ENCODE measurements at places on chromosomes 6 and 20.

DNA sequence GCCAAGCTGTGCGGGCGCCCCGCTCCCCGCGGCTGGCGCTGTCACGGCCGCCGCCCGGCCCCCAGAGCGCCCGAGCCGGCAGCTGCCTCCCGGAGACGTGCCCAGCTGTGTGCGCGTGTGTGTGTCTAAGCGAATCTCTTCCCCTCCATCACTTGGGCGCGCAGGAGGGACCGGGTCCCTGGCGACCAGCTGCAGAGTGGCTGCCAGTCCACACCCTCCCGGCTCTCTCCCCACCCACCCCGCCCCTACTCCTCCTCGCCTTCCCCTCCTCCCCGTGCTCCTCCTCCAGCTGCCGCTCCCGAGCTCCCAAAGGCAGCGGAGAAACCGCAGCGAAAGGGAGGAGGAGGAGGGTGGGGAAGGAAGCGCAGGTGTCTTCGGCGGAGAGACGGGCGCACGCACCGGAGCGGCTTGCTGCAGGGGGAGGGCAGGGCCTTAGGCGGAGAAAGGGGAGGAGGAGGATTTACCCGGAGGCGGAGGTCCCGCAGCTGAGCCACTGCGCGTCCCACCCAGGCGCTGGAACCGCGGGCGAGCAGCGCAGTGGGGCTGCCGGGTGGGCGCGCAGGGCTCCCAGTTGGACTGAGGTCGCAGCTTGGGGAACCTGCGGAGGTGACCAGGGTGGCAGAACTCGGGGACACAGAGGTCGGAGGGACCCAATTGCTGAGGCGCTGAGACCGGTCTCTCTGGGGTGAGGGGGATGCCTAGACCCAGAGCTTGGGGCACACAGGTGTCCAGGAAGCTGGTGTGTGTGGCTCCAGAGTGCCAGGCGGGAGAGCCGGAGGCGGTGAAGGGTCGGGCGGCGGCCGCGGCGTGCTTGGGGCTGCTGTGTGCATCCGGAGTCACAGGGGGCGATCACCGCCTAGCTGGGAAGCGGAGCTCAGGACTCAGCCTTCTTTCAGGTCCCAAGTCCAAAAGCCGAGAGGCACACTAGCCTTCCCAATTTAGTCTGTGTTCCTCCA, at the start of gene HS3ST5:
HS3ST5 (minus strand) TSS at position 198 of the 956 bp plus-strand sequence. CDS start 280,178 bp downstream, outside the sequence.
- peak; percentile 84 for DNase-seq

GRCh38 chr6:73079978-73080377, 145.3 kb downstream of the KHDC1L start:
- no peak for DNase-seq

DNA sequence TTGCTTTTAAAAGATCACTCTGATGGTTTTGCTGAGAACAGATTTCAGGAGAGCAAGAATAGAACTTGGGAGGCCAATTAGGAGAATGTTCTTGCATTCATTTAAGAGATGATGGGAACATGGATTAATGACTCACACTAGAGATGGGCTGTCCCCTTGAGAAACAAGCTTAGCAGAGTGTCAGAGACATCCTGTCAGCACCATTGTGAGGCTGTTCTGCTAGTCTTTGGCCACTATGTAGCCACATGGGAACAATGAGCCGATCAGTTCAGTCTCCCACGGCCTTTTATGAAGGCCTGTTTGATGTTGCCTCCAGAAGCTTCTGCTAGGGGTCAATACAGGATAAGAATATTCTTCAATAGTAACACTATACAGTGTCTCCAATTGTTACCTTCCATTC, 113.0 kb upstream of the EYA4 start:
- no peak for DNase-seq

GRCh38 chr6:115902436-115902835, 158.3 kb downstream of the FRK start:
- DNase-seq, result no peak

GRCh38 chr6:52077180-52077884, 10.1 kb downstream of the PKHD1 start:
- DNase-seq, result no peak

DNA sequence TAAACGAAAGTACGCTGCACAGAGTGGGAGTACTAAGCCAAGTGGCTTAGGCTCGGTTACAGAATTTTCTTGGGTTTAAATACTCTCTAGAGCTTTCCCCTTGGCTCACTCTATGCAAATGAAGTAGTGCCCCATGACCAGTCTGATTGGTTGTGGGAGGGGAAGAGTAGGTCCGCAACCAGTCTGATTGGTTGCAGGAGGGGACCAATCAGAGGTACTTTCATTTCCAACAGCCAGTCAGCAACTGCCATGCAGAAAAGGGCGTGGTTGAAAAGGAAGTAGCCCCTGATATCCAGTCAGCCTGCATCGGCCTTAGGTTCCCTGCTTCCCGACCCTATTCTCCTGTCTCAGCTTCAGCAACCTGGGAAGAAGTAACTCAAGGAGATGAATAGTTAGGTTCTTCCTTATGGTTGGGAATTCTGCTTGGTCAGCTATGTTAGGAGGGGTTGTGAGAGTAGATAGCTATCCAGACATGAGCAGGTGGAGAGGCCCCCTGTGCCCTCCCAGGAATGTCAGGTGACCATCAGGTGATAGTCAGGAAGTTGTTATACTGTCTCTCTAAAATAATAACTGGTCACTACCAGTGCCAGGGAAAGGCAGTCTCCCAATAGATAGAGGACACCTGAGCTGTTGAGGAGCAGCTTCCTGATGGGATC, 57.4 kb downstream of the FARS2 start:
- no peak for DNase-seq

GRCh38 chr6:117264369-117264691, 1.0 kb upstream of the VGLL2 start:
- no peak for DNase-seq

- peak; percentile 54 for DNase-seq
These were observed 1316.0 kb upstream of the GJE1 start for GRCh38 chr6:140816681-140817080.

- no peak for DNase-seq
These were observed 4.1 kb downstream of the KCNS1 start for GRCh38 chr20:45096781-45097180.

DNA sequence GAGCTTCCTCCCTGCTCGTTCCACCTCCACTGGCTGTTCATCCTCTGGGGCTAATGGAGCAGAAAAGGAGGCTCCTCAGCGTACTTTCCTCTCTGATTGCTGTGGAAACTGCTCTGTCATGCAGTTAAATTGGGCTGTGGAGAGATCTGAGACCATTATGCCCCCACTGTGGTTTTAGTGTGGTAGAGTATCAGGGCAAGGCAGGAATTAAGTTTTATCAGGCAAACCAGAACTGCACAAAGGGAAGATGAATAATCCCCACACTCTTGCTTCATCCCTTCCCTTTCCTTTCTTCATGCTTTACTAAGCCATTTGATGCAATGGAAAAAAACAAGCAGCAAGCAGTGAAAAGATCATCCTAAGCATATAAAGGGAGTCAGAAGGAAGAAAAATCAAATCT, 11.9 kb upstream of the ME1 start:
- no peak for DNase-seq

- peak; percentile 17 for DNase-seq
These were observed 38.5 kb downstream of the PANK2 start for GRCh38 chr20:3927486-3928291.

DNA sequence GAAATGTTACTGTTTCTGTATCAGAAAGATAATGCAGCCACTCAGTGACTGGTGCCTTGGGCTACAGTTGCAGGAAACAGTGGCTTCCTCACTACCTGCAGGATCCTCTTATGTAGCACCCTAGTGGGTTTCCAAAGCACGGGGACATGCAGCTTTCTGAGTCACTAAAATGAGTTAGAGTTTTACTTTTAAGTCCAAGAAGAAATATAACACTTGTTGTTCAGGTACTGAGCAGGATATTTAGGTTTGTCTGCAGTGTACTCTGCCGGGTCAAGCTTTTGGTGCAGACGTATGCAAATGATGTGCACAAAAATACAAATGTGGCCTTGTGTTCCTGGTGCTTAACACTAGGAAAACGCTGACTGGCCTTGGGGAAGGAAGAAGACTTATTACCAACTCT, 22.0 kb downstream of the ACSS1 start:
- DNase-seq, result no peak

DNA sequence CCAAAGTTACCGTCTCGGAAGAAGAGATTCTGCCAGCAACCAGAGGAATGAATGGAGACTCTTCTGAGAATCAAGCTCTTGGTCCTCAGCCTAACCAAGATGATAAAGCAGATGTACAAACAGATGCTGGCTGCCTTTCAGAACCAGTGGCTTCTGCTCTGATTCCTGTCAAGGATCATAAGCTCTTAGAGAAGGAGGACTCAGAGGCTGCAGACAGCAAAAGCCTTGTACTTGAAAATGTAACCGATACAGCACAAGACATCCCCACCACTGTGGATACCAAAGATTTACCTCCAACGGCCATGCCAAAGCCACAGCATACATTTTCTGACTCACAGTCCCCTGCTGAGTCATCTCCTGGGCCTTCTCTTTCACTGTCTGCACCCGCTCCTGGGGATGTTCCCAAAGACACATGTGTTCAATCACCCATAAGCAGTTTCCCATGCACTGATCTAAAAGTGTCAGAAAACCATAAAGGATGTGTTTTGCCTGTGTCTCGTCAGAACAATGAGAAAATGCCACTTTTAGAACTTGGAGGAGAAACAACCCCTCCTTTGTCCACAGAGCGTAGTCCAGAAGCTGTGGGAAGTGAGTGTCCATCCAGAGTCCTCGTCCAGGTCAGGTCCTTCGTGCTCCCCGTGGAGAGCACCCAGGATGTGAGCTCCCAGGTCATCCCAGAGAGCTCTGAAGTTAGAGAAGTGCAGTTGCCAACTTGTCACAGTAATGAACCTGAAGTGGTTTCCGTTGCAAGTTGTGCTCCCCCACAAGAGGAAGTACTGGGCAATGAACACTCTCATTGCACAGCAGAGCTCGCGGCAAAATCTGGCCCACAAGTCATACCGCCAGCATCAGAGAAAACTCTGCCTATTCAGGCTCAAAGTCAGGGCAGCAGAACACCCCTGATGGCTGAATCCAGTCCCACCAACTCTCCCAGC, 109.6 kb downstream of the RTN4IP1 start:
- DNase-seq, result no peak

- no peak for DNase-seq
These were observed 266.4 kb downstream of the TINAG start for GRCh38 chr6:54574671-54575070.

DNA sequence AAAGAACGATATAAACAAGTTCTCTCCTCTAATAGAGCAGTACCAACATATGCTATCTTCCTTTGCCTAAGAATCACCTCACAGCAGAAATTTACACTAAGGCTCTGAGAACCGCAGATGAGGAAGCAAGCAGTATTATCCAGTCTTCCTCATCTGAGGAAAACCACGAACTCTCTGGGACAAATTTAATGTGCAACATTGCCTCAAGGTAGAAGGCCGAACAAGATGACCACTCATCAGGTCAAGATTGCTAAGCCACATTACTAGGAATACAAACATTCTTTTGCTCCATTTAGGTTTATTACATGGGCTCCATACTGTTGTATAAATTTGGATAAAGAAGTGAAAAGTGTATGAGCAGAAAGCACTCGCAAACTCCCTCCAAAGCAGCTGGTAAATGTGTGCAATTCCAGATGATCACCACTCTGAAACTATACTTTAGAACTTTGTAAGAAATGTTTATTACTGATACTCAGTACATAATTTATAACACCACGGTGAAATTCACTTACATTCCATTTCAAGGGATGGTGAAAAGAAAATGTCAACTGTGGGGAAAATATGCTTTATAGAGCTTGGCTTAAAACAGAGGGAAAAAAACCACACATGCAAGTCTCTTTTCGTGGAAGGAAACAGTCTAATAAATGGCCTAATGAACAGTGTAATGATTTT, 398.4 kb downstream of the BTBD9 start:
- no peak for DNase-seq

- no peak for DNase-seq
These were observed 52.7 kb downstream of the ADGRF1 start for GRCh38 chr6:46989398-46989797.

DNA sequence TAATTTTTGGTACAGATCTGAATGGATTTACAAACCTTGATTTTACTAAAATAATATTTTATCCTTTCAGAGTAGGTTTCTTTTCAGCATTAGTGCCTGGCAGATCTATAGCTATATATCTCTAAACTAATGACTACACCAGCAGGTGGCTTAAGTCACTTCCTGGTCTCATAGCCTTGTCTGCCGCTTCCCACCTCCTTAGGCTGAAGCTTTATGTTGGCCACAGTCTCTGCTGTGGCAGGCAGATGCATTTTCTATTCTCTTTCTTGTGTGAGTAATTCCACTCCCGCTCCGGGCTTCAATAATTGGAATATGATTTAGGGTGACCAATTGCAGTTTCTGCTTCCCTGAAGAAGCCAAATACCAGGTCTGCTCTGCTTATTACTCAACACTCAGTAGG, 226.8 kb upstream of the HS3ST5 start:
- peak; percentile 7 for DNase-seq

- DNase-seq, result no peak
These were observed 48.7 kb upstream of the GATA5 start for GRCh38 chr20:62524505-62524911.

GRCh38 chr6:54010340-54011276, 100.6 kb upstream of the MLIP start:
- DNase-seq, result no peak

DNA sequence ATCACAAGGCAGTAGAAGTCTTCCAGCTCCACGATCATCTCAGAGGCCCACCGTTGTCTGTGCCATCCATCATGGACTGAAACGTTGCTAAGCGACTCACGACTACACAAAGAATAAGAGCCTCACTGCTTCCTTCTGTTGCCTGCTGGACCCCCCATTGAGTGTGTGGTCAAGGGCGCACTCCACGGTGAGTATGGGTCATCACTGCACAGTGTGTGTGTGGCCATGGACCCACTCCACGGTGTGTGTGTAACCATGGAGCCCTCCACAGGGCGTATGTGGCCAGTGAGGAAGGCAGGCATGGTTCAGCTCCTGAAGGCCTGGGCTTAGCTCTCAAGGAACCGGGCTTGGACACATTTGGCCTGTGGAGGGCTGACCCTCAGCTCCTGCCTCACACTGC, 123.4 kb upstream of the AFDN start:
- no peak for DNase-seq

- no peak for DNase-seq
These were observed 206.8 kb upstream of the QKI start for GRCh38 chr6:163207431-163208383.

DNA sequence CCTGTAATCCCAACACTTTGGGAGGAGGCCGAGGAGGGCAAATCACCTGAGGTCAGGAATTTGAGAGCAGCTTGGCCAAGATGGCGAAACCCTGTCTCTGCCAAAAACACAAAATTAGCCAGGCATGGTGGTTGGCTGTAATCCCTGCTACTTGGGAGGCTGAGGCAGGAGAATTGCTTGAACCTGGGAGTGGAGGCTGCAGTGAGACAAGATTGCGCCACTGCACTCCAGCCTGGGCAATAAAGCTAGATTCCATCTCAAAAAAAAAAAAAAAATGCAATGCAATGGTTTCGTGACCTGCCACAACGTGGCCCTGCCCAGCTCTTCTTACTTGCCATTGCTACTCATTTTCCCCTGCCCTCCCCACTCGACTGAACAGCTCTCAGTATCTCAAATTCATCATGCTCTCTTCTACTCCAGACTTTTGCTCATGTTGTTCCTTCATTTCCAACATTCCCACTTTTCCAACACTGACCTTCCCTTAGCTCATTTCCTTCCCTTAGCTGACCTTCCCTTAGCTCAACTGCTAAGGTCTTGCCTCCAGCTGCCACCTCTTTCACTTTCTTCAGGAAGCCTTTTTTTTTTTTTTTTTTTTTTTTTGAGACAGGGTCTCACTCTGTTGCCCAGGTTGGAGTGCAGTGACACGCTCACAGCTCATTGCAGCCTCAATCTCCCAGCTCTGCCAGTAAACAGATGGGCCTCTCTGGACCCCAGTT, 2.1 kb upstream of the MTHFD1L start:
- DNase-seq, result no peak

Measured in NCI-H1417 (cell line).